Mammary epithelial cell (primary cell): ENCODE measurements at places on chromosomes 5 and 9. TPM values are rescaled to one million over a fixed set of nuclear protein-coding genes. Genes with fewer than 3 reads are reported as not detected.

GRCh38 chr5:100904259-100904861 lies 1.3 kb upstream of the ST8SIA4 start:
- DNase-seq = no peak

The TRPM3 gene
- total RNA-seq = 0.21 TPM in 1 of 2 replicates, not detected in the other

The CAMK2A gene
- total RNA-seq = 0.33 TPM

DNA sequence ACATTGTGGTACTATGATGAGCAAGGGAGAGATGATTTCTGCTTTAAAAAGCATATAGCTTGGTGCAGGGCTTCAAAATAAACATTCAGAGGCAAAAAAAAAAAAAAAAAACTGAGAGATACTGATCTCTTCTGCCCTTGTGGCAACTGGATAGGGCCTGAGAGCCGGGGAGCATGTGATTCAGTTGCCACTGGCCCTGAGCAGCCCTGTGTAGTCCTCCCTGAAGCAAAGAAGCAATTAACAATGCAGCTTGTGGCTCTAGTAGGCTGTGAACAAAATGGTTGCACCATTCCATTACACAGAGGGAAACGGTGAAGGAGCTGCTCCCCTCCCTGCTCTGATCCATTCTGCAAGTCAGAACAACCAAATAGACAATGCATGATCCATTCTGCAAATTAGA lies 347.5 kb upstream of the DAB2 start:
- DNase-seq = no peak

The TMC1 gene
- total RNA-seq = not detected in 2 replicates

DNA sequence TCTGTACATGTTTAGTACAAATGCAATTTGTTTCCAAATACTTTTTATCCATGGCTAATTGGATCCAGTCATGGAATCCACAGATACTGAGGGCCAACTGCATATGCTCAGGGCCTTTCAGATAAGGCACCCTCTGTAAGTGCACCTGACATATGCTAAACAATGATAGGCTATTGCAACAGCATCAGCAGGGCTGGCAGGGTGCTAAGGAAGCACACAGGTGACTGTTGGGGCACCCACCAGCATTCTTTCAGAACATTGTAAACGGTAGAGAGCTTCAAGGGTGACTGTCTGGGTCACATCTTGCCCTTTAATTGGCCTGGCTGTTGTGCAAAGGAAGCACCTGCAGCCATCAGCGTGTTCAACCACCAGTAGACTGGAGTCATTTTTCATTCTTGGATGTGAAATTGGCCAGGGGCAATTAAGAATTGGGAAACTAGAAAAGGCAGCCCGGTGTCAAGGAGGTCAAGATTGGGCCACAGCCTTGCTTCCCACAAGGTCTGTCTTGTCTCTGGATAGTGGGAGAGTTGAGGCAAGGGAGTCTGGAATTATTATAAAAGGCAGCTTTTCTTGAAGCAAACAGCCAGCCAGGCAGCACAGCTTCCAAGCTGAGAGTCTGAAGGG lies 129.3 kb upstream of the RAI14 start:
- no peak for DNase-seq

GRCh38 chr5:115377468-115378217 lies 81.2 kb upstream of the CCDC112 start:
- DNase-seq = peak; percentile 66

- DNase-seq = no peak
Observed at GRCh38 chr5:41721516-41721915, 148.7 kb downstream of the OXCT1 start.

DNA sequence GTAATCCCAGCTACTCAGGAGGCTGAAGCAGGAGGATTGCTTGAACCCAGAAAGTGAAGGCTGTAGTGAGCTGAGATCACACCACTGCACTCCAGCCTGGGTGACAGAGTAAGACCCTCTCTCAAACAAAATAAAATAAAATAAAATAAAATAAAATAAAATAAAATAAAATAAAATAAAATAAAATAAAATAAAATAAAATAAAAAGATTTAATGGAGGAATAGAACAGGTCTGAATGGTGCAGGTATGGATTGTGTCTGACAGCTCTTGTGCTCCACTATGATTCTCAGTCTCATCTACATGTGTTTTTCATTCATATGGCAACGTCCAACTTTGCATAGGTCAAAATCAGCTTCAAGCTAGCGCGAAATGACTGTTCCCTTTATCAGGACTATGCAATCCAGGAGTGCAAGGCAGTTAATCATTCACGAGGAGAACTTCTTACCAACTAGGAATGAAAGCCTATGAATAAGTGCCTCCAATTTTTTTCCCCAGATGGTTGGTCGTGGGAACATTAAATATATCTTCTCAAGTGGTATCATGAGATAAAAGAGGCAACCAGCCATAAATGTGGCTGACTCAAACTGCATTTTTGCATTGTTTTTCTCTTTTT lies 1392.3 kb upstream of the CDH9 start:
- no peak for DNase-seq

GRCh38 chr9:108416324-108416723 lies 439.5 kb downstream of the ACTL7B start:
- DNase-seq = peak; percentile 53

DNA sequence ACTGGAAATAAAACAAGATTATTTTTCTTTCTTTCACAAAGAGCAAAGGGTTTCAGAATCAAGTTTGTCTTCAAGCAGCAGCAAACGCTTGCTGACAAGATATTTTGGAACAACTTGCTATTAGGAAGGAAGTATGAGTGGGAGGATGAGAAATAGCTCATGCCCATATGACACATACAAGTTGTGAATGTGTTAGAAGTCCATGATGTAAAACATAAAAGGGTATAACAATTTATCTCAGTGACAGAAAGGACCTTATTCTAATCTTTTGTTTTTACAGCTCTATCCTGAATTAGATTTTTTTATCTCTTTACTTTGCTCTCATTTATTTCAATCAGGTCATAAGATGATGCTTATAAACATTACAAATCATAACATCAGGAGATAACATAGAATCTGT lies 516.6 kb upstream of the MEF2C start:
- DNase-seq = peak; percentile 24

- no peak for DNase-seq
Observed at GRCh38 chr9:126183266-126183665, 143.4 kb upstream of the MVB12B start.

DNA sequence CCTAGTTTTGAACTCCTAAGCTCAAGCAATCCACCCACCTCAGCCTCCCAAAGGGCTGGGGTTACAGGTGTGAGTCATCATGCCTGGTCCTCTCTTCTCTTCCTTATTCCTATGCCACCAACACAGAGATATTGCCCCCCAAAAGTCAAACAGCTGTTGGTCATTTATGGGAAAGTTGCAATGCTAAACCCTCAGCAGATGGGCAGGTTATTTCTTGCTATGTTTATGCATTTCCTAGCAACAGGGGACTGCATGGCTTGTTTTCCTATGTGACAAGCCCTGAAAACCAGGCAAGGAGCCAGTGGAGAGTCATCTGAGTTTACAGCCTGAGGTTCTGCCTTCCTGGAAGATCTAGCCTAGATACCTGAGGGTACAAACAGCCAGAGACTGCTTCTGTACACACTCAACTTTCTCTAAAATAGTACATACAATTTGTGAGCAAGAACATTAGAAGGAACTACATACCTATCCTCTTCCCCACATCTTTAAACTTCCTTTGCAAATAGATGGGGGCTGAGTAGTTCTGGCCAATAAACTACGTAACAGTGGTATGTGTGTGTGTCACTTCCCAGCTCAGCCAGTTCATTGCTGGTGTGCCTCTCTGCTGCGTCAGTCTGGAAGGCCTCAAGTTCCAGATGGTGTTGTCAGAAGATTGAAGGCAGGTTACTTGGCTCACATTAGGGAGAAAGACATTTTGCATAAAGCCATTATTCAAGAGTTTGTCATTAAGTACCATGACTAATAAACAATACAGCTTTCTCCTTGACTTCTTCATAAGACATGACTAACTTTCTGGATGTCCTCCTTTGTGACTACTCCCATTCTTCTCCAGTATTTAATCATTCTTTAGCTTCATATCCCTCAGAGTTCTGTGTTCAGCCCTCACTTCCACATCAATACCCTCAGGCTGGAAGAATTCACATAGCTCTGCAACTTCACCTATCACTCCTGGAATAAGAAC lies 65.3 kb downstream of the CSNK1A1 start:
- peak; percentile 99 for DNase-seq

GRCh38 chr9:14981291-14981950 lies 71.2 kb upstream of the FREM1 start:
- no peak for DNase-seq

DNA sequence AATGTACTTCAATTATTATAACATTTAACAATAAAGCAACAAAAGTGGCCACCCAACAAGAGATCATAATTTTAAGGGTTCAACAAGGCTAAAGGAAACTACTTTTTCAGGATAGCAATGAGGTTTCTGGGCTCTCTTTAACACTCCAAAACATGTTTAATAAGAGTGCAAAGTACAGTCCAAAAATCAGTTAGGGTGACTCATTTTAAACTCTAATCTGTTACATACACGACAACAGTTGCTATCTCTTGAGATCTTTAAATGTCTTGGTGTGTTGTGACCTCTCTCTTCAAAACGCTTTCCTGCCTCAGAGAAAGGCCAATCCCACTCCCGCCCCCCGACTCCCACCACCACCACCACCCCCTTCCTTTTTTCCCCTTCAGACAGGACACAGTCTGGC lies 11.5 kb downstream of the NFIB start:
- DNase-seq = no peak

DNA sequence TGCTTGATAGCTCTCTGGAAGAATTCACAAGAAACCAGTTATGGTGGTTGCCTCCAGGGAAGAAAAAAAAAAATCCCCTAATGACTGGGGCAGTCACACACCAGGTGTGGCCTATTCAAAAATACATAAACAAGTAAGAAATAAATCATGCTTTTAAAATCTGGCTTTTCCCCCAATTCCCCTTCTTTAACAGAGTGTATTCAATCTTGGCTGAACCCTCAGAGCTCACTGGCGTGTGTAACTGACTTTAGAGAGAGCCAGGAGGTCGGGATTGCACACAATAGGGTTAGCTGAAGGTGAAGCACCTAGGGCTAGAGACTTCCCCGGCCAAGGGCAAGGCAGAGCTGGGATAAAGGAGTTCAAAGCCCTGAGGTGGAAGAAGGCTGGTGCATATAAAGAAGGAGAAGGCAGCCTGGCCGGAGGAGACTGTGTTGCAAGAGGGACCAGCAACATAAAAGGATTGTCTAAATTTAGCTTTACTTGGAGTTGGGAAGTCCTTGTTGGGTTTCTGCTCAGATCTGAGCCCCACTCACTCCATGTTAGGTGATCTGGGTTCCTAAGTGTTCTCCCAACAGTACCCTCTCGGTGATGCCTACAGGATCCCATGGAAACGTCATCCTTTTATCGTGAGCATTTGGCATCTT lies 19.7 kb downstream of the FNBP1 start:
- peak; percentile 55 for DNase-seq

The SPATA6L gene
- 4.3 TPM for total RNA-seq

DNA sequence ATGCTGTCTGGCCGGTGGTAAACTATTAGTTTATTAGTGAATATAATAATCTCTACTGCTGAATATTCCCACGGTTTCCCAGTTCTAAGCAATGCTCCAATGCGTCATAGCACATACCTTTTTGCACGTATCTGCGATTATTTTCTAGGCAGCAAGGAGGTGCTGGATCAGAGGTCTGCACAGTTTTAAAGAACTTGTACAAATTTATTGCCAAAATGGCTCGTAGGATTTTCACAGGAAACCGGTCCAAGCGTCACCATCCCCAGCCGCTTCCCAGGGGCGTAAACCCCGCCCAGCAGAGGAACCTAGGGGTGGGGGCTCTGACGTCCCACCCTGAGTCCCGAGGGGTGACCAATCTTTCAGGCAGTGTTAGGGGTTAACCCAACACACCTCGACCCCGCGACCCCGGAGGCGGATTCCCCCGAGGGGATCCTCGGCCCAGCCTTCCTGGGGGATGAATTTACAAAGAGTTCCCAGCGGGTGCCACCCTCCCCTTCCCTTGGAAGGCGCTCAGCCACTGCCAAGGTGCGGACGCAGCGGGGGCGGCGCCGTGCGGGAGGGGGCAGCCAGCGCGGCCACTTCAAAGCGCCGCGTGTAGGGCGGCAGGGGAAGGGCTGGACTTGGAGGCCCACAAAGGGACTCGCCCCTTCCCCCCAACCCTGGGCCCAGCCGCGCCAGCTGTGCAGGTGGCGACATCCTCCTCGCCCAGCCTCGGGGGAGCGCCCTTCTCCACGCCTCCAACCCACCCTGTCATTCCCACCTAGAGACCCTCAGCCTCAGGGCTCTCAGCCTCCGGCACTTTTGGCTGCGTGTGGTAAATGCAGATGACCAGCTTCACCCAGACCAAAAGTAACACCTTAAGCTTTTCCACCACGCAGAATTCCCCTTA lies 43.5 kb upstream of the TCF7 start:
- peak; percentile 69 for DNase-seq
